ENCODE measurements at places on chromosomes 2 and 18.

DNA sequence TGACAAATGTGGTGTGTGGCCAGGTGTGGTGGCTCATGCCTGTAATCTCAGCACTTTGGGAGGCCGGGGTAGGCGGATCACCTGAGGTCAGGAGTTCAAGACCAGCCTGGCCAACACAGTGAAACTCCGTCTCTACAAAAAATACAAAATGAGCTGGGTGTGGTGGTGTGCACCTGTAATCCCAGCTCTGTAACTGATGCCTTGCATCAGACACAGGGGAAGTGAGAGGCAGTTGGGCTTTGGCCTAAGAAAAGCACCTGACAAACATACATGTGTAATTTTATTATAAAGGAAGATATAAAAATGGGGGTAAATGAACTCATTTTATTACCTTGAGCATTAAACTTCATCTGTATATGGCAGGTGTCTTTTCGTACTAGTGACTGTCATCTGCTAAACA, 66.7 kb upstream of the FAM136A start:
- DNase-seq, result no peak

- no peak for DNase-seq
These were observed 214.2 kb upstream of the RAB6C start for GRCh38 chr2:129765326-129765677.

GRCh38 chr18:63107931-63108330, 211.6 kb downstream of the BCL2 start:
- no peak for DNase-seq

GRCh38 chr18:59141294-59142068, 1.8 kb downstream of the SEC11C start:
- no peak for DNase-seq

GRCh38 chr2:101781791-101782426, 84.4 kb downstream of the MAP4K4 start:
- DNase-seq, result no peak

GRCh38 chr2:117760916-117761315, 53.6 kb upstream of the DDX18 start:
- no peak for DNase-seq

DNA sequence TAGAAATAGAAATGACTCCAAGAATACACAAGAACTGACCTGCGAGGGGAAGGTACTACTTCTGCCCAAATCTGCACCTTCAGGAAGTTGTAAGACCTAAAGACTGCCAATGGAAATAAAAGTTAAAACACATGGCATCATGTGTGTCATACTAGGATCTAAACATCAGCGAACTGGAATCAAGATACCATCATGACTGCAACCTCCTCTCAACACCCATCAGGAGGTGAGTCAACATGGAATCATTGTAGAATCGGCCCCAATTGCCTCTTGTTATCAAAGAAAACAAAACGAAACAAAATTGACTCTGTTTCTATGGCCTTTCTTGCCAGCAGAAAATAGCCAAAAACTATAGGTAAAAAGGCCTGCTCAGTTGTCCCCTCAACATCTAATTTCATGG, 15.1 kb downstream of the RDH14 start:
- no peak for DNase-seq

GRCh38 chr2:128394007-128394730, 75.5 kb upstream of the HS6ST1 start:
- DNase-seq, result no peak

GRCh38 chr2:62415019-62415431, 91.0 kb downstream of the TMEM17 start:
- no peak for DNase-seq

GRCh38 chr18:9539283-9539682, 64.0 kb downstream of the RALBP1 start:
- no peak for DNase-seq

DNA sequence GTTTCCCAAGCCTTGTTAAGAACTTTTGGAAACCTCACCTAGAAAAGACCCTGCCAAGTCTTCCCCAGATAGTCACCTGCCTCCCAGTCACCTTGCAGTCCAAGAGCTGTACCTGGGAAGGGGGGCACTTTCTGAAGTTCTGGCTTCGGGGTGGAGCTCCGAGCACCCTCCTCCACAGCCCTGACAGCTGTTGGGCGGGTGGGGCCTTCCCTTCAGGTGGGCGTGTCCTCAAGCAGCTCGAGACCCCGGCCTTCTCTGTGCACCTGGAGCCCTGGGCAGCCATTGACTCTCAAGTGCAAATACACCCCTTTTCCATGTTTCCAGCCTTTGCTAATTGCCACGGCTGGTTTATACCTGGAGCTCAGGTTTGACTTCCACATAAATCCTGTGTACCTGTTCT, 37.0 kb upstream of the IGFBP5 start:
- no peak for DNase-seq

DNA sequence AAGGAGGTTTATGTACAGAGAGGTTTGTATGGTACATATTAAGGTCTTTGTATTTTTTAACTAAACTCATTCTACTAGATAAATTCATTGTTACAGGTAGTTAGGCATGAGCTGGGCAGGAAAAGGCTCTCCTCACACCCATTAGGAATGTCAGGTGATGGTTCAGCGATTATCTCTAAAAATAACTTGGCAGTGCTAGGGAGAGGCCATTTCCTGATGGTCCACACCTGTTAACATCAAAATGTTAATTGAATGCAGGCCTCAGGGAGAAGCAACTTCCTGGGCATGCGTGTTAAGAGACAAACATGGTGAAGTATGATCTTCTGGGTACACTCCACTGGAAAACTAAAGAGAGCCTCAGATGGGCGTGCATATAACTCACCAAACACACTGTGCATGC, 73.6 kb downstream of the ARL6IP6 start:
- DNase-seq, result no peak

DNA sequence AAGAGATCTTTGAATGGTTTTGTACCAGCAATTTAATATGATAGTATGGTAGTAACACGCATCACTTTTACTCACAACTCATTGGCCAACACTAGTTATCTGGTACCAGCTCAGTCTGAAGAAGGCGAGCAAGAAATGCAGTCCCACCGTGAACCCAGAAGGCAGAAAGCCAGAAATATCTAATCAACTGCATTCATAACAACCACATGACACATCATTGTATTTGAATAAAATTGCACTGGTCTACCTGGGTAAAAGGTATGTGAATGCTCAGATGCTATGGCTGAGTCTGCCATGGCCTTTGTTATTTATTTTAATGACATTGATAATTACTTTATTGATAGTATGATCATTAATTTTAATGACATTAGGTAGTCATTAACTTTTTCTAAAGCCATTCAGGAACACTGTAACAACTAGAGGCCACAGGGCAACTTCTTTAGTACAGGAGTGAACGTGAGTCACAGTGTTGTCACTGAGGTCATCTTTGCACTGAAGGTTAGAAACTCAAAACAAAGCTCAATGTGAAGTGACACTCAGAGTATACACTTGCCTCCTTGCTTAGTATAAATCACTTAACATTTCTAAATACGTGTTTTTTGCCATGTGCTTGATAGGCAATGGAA, 475.6 kb upstream of the TNP1 start:
- no peak for DNase-seq

DNA sequence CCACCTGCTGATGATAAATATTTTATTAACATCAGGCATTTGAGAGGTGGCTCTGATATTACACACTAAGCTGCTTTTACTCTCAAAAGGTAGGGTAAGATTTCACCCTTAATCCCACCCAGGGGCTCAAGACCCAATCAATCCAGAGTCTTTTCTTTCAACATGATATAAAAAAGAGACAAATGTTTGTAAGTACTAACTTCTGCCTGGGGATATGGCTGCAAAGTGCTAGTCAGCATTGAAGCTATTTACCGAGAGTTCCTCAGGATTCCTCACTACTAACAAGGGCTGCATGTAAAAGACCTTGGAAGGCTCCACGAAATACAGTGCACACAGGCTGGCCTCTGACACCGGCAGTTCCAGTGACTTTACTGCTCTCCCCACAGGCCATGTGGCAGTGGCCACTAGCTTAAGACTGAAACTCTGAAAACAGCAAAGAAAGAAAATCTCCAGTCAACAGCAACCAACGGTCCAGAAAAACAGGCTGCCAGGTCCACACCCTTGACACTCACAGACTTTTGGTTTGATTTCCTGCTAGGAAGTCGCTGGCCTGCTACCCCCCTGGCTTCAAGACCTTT, 11.2 kb downstream of the MREG start:
- no peak for DNase-seq

- DNase-seq, result no peak
These were observed 71.9 kb upstream of the LYPD6 start for GRCh38 chr2:149258531-149258930.

GRCh38 chr2:48306409-48307284, 223.3 kb upstream of the STON1 start:
- no peak for DNase-seq

- DNase-seq, result no peak
These were observed 238.5 kb upstream of the FBXO11 start for GRCh38 chr2:48144777-48145176.

DNA sequence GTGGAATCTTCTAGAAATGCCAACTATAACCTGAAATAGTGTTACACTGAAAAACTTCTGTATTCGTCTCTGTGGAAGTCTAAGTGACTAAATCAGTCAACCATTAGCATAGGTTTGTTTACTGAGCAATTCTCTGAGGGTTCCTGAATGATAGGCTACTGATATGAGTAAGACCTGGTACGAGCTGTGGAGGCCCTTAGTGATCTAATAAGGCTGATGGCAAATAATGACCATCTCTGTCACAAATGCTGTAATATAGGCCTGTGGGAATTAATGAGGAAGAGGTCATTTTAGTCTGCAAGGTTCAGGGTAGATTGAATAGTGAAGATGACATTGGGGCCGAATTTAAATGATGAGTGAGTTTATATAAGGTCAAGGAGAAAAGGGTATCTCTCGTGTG, 82.5 kb downstream of the MGAT5 start:
- no peak for DNase-seq

GRCh38 chr2:230158468-230158867, 61.3 kb downstream of the SP110 start:
- DNase-seq, result no peak

DNA sequence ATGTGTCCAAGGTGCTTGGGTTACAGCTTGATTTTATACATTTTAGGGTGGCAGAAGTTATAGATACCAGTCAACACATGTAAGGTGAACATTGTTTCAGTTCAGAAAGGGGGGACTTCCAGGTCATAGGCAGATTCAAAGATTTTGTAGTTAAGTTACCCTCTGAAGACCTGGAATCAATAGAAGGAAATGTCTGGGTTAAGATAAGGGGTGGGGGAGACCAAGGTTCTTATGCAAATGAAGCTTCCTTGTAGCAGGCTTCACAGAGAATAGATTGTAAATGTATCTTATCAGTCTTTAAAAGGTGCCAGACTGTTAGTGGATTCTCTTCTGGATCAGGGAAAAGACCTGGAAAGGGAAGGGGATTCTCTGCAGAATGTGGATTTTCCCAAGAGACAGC, 42.4 kb downstream of the BMPR2 start:
- no peak for DNase-seq

- no peak for DNase-seq
These were observed 266.6 kb upstream of the ID2 start for GRCh38 chr2:8414946-8415879.

DNA sequence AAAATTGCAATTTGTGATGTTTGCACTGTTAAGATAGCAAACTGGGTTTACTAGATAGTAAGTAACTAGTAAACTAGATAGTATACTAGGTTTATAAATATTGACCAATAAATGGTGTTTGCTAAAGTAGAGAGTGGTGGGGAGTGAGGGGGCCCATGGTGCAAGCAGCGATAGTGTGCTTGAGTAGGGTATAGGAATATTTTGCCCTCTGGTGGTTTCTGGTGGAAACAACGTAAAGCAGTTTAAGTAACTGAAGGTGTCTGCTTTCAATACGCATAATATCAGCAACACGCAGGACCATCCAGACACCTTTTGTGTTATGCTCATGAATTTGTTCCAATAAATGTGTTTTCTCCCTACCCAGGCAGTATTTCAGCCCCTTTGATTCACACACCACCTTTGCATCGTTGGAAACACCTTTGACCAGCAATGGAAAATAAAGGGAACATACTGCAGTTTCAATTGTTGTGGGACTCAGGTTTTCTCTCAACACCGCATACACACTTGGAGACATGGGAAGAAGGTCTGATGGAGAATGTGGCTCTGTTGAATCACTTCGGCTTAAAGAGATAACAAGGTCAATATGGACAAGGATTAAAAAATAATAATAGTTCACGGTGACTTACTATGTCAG, 16.7 kb upstream of the STAT1 start:
- no peak for DNase-seq

DNA sequence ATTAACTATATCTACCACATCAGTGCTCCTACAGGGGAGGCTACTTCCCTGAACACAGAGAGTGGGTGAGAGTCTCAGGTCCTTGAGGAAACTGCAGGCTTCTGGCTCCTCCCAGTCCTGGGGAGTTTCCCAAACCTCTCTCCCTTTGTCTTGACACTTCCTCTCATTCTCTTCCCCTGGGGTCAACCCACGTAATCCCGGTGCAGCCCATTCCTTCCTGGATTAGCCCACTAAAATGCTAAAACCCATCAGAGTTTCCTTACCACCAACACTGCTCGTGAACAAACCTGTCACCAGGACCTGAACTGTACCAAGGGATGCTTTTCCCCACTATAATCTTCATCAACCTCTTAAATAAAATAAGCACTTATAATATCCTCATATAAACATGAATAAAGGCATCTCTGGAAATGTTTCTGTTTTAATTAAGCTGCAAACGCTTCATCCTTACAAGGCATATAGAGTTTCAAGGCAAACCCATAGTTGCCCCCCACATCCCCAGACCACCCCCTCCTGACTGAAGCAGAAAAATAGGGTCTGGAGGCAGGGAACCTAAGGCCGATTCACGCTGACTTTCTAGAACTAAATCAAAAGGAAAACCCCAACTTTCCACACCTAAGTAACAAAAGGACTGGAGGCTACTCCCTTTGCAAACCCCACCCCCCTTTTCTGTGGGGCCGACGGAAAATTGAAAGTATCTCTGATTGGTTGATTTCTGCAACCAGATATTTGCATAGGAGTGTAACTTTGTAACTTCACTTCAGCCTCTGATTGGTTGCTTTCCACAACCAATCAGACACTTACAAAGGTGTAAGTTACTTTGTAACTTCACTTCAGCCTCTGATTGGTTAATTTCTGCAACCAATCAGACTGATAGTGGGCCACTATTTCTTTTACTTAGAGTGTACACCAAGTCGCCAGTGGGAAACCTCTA, 19.0 kb downstream of the TMSB10 start:
- DNase-seq, result no peak

GRCh38 chr2:147368306-147368705, 476.5 kb upstream of the ACVR2A start:
- no peak for DNase-seq

DNA sequence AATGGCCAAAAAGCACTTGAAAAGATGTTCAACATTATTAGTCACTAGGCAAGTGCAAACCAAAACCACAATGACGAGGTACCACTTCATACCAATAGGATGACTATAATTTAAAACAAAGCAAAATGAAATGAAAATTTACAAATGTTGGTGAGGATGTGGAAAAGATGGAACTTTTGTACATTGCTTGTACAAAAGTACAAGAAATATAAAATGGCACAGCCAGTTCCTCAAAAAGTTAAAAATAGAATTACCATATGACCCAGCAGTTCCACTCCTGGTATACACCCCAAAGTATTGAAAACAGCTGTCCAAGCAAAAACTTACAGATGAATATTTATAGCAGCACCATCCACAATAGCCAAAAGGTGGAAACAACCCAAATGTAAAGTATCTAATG, 107.8 kb upstream of the XPO1 start:
- DNase-seq, result no peak

GRCh38 chr18:69267895-69268294, 132.8 kb upstream of the DOK6 start:
- DNase-seq, result no peak

- DNase-seq, result no peak
These were observed 96.3 kb upstream of the DNMT3A start for GRCh38 chr2:25437881-25438662.
